Activated T-helper 2 cell treated with anti-CD3 and anti-CD28 coated beads, Interferon-gamma antibody, Interleukin-2, Interleukin-4, amounts not matched to agents 10 μg/mL and 5 μg/mL and 100 μg/mL, durations not matched to agents 14 hours and 24 hours and 36 hours (primary cell): ENCODE measurements at places on chromosomes 7 and 10. TPM values are rescaled to one million over a fixed set of nuclear protein-coding genes. Genes with fewer than 3 reads are reported as not detected.

LEP gene
- not detected in 2 replicates for total RNA-seq

DMTF1 gene
- 103 and 112 TPM in 2 replicates for total RNA-seq

FGFBP3 gene
- total RNA-seq = 1.8 and 2.4 TPM in 2 replicates

DNA sequence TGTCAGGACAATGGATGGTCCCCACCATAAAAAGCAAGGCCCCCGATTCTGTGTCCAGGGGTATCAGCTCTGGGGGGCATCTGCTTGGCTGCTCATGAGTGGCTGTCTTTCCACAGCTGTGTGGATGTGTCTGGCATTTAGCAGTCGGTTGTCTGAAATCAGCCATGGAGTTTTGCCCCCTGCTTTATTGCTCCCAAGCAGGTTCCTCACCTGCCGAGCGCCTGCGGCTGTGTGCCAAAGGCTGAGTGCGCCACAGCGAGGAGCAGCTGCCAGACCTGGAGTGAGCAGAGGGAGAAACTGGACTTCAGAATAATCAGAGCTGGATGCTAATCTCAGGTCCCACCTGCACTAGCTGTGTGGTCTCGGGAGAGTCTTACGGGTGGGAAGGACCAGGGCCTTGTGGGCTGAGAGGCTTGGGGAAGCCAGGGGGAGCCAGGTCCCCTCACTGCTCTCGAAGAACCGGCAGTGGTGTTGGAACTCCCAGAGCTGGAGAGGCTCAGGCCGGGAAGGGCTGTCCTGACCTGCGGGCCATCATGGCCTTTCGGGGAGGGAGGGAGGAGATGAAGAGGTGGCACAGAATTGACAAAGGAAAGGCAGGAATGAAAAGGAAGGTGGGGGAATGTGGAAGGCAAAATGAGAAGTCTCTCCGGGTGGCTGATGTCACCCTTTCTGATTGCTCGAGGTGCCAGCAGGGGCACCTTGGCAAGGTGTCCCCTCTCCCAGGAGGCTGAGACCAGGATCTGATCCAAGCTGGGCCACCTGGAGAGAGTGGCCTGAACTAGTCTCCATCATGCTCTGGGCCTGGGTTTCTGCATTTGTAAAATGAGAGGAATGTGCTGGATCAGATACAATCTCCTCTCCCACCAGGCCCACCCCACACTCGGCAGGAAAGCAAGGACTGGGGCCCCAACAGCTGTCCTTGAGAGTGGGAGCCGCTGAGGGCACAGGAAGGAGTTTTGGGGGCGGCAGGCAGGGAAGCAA lies 30.2 kb upstream of the LEP start:
- no peak for DNase-seq
- H3K27ac ChIP-seq = no peak overlapping the region
- no peaks in the 10 kb centered on the region for H3K4me1 ChIP-seq
- no peak overlapping the region for H3K4me3 ChIP-seq
- H3K27me3 ChIP-seq = peaks cover 12% of the 10 kb centered on the region

DNA sequence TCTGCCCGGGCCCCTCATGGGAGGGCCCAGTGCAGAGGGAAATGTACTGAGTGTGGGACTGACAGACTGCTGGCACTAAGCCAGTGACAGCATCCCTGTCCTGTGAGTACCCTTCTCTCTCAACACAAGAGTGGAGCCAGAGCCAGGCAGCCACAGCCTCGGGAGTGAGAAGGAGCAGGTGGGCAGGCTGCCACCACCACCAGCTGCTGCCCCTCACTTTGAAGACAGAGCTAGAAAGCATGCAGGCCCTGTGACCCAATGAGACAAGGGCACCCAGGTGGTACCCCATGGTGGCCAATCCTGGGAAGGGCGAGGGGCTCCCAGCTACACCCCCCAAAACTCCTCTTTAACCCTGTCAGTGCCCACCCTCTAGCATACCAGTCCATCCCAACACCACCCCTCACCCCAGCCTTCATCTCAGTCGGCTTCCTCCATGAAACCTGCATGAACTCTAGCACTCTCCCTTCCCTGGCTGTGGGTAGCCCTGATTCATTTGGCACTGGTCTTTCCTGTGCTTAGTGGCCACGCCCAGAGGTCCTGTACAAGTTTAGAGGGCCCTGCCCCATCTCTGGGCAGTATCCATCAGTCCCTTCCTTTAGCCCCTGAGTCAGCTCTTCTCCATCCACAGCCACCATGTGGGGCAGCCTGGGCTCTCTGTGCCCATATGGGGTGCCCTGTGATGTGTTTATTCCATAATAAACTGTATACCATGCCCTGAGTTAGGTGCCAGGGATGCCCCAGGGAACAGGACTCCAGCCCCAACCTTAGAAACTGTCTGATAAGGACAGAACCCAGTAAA lies 207.0 kb upstream of the ZMIZ1 start:
- no peak overlapping the region for H3K4me3 ChIP-seq
- no peaks in the 10 kb centered on the region for H3K4me1 ChIP-seq
- H3K36me3 ChIP-seq = no peaks in the 10 kb centered on the region
- H3K27me3 ChIP-seq = no peaks in the 10 kb centered on the region
- H3K27ac ChIP-seq = no peak overlapping the region
